Glomerular endothelial cell (primary cell): ENCODE measurements at places on chromosomes 12 and 14.

DNA sequence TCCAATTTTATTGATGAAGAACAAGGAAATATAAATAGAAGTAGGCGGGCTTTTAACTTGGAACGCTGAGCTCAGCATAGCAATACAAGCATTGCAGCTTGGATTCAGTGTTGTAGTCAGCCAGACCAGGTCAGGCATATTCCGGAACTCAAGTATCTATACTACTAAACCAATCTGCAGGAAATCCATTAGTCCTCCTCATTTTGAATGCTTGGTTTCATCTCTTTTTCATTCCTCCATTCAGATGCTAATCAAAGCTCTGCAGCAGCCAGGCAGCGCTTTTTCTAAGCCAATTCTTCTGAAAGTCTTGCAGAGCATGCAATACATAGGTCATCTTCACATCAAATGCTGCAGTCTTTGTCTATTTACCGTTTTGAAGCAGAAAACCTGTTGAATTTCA lies 49.0 kb downstream of the KIF21A start:
- DNase-seq = no peak

- DNase-seq = no peak
These were observed 654 bp downstream of the FOXG1 start for GRCh38 chr14:28767030-28767852.

DNA sequence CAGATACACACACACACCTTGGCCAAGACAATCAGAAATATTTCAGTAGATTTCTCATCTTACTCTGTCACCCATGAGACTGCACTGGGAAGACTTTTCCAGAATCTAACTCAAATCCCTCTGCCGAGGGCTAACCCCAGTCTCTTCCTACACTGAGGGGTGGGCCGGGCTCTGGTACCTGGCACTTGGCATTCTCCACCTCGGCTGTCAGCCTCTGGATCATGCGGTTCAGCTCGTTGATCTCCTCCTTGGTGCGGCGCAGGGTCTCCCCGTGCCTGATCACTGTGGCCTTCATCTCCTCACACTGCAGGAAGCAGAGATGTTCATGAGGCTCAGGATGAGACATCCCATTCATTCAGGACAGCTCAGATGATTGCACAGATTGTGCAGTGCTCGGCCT lies 4.9 kb downstream of the KRT83 start:
- DNase-seq = no peak

DNA sequence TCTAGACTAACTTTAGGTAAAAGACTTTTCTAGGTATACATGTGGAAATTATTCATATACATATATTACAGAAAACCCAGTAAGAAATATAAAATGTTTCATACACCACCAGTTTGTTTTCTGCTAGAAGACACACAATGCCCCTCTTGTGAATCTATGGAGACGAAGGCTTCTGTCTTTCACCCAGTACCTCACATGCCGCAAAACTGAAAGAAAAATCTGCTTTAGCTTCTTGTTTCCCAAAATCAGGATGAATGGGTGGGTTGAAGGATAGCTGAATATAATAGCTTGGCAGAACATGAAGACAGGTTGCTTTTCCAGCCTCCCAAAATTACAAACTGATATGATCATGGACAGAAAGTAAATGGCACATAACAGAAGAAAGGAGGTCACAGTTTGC lies 1.3 kb downstream of the TAS2R30 start:
- DNase-seq = no peak

DNA sequence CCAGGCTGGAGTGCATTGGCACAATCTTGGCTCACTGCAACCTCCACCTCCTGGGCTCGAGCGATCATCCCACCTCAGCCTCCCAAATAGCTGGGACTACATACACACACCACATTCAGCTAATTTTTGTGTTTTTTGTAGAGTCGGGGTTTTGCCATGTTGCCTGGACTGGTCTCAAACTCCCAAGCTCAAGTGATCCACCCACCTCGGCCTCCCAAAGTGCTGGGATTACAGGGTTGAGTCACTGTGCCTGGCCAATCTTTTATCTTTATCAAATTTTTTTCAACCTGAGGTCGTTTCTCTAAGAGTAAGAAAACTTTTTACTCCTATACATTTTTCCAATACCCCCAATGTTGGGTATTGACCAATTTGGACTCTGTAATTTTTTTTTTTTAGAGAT lies 40.0 kb upstream of the NAP1L1 start:
- DNase-seq = no peak

- DNase-seq = no peak
These were observed 212.1 kb upstream of the RMST start for GRCh38 chr12:97250483-97250882.

DNA sequence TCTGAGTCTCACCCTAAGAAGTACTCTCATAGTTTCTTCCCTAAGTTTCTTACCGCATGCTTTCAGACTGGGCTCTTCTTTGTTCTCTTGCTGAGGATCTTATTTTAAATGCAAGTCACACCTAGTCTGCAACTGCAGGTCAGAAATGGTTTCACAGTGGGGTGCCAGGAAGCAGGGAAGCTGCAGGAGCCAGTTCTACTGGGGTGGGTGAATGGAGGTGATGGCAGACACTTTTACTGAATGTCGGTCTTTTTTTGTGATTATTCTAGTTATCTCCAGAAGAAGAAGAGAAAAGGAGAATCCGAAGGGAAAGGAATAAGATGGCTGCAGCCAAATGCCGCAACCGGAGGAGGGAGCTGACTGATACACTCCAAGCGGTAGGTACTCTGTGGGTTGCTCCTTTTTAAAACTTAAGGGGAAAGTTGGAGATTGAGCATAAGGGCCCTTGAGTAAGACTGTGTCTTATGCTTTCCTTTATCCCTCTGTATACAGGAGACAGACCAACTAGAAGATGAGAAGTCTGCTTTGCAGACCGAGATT lies 1.7 kb downstream of the FOS start:
- no peak for DNase-seq

- no peak for DNase-seq
These were observed 15.2 kb upstream of the ACTR6 start for GRCh38 chr12:100185361-100185894.

GRCh38 chr12:42172441-42173210 lies 28.0 kb upstream of the GXYLT1 start:
- DNase-seq = no peak

- no peak for DNase-seq
These were observed 248.0 kb upstream of the PDE3A start for GRCh38 chr12:20120403-20120725.

DNA sequence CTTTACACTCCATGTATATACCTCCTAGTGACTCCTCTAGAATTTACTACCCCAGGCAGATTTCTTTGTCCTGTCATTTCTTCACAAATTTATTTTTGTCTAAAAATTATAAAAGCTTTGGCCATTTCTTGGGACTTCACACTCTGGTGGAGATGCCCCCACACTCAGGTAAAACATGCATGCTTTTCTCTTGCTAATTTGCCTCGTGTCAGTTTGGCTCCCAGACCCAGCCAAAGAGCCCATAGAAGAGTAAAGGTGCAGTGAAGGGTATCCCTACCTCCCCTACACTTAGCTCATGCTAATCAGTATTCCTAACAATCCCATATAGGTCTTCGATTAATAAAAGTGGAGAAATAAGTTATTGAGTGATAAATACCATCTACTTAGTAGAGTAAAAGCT lies 256.5 kb upstream of the KRR1 start:
- no peak for DNase-seq

- DNase-seq = no peak
These were observed 41.7 kb downstream of the RPH3A start for GRCh38 chr12:112833267-112833666.

GRCh38 chr12:6285532-6286306 lies 24.8 kb upstream of the PLEKHG6 start:
- DNase-seq = no peak

- no peak for DNase-seq
These were observed 942 bp downstream of the ATF7IP start for GRCh38 chr12:14366209-14367039.

GRCh38 chr14:99042381-99043266 lies 229.4 kb downstream of the BCL11B start:
- DNase-seq = no peak

DNA sequence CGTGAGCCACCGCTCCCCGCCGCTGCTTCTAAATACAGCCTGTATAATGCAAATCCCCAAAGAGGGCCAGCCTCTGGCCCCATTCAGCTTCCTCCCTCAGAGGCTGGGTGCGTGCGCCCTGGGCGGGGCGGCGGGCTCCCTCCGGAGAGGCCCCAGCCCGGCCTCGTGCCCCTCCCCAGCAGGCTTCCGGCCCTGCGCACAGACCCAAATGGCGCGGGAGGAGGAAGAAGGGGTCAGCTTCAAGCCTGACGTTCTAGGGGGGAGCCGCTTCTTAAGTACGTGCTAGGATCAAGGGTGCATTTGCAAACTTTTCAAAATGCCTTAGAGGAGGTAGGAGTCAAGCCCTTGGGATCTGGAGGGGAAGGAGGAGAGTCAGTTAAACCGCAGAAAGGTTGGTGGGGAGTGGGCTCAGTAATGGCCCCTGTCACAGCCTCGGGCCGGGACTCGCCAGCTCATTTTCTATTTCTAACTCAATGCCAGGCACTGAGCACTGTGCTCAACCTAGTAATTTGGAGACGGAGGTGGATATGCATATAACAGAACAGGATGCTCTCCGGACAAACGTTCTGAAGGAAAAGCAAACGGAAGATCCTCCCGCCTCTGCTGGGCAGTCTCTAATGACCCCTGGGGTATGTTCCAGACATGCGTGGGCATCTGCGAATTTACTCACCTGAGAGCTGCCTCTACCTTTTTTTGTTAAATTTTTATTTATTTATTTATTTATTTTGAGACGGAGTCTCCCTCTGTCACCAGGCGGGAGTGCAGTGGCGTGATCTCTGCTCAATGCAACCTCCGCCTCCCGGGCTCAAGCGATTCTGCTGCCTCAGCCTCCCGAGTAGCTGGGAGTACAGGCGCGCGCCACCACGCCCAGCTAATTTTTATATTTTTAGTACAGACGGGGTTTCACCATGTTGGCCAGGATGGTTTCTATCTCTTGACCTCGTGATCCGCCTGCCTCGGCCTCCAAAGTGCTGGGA lies 32.3 kb downstream of the NINJ2 start:
- no peak for DNase-seq

DNA sequence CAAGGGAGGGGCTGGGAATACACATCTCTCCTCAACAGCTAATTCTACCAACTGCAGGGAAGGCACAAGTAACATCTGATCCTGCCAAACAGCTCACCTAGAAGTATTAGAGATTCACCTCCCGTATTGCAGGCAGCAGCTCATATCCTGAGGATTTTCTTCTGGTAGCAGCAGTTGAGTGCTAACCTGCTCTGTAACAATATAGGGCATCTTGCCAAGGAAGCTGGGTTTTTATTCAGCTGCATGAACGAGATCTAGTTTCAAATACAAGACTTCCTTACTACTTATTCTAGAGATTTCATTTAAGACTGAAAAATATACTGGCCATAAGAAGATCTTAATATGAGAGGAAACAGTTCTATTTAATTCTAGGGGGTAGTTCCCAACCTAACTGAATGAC lies 261.4 kb upstream of the USP15 start:
- DNase-seq = no peak

GRCh38 chr14:36797634-36798033 lies 136.0 kb downstream of the PAX9 start:
- no peak for DNase-seq

- DNase-seq = no peak
These were observed 30.3 kb downstream of the PIGH start for GRCh38 chr14:67569651-67570290.

- no peak for DNase-seq
These were observed 97.1 kb downstream of the MYF5 start for GRCh38 chr12:80813820-80814219.

GRCh38 chr12:65685514-65685913 lies 138.8 kb upstream of the HMGA2 start:
- peak; percentile 31 for DNase-seq

GRCh38 chr14:61417883-61418455 lies 96.6 kb downstream of the PRKCH start:
- no peak for DNase-seq
